ENCODE measurements at places on chromosomes 6 and 20.

DNA sequence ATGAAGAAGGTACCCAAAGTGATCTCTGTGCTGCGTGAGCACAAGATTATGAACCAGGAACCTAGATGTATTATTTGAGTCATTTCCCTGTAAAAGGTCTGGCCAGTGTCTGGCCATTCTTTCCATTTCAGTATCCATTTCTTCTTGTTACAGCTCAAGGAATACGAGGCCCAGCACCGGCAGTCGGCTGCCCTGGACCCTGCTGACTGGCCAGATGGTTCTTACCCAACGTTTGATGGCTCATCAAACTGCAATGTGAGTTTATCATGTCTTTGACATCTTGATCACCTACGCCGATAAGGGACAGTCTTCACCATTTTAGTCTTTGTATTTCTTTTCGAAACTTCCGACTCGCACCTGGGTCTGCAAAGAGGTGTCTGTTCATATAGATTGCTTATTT is 144.8 kb downstream of the SASH1 start:
- no peak for DNase-seq

GRCh38 chr6:44576132-44576631 is 188.7 kb downstream of the CDC5L start:
- peak; percentile 74 for DNase-seq

DNA sequence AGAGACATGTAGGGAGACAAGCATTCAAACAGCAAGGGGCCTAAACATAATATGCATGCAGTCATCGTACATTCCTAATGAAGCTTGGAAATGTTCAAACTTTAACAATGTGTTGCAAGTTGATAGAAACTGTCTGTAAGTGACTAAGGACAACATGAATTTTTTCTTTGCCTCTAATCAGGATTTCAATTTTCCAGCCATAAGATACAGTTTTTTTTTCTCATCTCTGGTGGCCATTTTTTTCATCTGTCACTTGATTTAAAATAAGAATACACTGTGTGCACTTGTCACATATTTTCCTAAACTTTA is 22.2 kb upstream of the MTRF1L start:
- DNase-seq: no peak

GRCh38 chr20:63956664-63957003 is 418 bp upstream of the UCKL1 start:
- DNase-seq: no peak

GRCh38 chr6:79269877-79270276 is 35.4 kb upstream of the HMGN3 start:
- DNase-seq: peak; percentile 81

Data from fibroblast of skin of back (primary cell).